ENCODE measurements at places on chromosomes 13 and 19.

- no peak for DNase-seq
Measured at GRCh38 chr13:100513987-100514670, 74.5 kb downstream of the GGACT start.

GRCh38 chr13:45101327-45102018, 18.8 kb upstream of the GTF2F2 start:
- no peak for DNase-seq

DNA sequence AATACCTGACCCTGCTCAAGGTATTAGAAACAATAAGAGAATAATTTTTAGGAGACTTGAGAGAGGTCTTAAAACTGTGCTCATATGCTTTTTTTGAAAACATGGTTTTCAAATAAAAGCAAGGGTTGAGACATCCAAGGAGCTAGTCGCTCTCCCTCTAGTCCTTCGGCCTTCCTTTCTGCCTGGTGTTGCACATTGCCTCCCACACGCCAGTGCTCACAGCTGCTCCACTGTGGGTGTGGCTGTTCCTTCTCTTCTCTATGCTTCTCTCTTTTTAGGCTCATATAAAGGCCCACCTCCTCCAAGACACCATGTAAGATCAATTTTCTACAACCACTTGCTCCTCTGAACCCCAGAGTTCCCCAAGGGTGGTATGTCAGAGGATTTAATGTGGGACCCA, 352.6 kb downstream of the ENOX1 start:
- no peak for DNase-seq

DNA sequence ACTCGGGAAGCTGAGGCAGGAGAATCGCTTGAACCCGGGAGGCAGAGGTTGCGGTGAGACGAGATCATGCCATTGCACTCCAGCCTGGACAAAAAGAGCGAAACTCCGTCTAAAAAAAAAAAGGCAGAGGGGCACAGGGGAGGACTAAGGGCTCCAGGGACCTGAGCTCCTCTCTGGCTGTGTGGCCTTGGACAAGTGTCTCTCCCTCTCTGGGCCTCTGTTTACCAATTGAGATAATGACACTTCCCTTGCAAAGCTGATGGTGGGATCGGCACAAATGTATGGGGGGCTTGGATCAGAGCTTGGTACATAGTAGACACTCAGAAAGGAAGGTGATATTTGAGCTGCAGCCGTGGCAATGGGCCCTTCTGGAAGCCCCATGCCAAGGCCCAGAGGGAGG, 11.4 kb upstream of the SPACA4 start:
- no peak for DNase-seq

DNA sequence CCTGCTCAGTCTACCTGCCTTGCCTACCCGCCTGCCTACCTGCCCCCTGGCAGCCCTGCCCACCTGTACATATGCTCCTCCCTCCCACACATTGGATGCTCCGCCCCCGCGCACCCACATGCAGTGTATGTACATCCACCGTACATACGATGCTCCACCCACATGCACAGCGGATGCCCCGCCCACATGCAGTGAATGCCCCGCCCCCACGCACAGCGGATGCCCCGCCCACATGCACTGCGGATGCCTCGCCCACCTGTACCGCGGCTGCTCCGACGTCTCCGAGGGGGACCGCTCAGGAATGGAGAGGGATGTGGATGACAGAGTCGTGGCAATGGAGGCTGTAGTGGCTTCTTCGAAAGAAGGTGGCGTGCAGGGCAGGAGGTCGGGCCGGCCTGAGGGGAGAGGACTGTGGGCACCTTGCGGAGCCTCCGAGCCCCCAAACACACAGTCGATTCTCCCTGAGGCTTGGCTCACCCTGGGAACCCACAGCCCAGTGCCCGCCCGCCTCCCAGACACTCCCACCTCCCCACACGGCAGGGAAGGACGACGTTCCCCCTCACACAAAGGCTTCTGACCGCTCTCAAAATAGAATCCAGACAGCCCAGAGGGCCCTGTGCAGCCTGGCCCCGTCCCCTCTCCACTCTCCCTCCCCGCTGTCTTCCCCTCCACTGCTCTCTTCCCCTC, 16.5 kb upstream of the CACTIN start:
- DNase-seq = peak; percentile 32

DNA sequence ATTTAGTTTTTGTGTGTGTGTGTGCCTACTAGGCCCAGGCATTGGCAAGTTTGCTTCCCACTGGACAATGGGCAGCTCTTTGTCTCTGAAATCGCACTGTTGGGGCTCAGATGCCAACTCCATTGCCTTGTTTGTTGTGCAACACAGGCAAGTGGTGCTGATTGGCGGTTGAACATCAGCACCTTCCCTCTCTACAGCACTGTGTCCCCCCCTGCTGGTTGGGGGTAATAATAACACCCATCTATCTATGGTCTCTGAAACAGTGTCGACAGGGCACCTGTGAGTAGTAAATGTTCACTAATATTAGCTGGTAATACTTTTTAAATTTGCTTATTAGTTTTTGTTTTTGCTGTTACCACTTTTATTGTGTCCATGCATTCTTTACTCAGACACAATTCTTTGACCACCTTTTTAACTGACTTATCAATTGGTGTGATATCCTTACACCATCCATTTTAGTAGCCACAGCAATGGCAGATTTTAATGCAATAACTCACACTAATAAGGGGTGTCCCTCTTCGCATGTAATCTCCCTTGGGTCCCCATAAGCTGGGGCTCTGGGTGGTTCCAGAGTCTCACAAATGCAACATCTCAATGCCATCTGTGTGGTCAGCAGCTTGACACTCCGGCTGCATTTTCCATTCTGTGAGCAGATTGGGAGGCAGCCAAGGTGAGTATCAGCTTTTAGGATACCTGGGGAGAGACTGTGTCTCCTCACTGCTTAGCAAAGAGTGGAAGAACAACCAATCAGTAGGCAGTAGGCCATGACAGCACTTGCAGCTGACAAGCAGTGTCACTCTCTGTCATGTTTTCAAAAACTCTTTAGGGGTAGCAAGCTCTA, 47.7 kb upstream of the UQCRFS1 start:
- peak; percentile 28 for DNase-seq

GRCh38 chr19:51391073-51391611, 751 bp upstream of the C19orf84 start:
- no peak for DNase-seq

DNA sequence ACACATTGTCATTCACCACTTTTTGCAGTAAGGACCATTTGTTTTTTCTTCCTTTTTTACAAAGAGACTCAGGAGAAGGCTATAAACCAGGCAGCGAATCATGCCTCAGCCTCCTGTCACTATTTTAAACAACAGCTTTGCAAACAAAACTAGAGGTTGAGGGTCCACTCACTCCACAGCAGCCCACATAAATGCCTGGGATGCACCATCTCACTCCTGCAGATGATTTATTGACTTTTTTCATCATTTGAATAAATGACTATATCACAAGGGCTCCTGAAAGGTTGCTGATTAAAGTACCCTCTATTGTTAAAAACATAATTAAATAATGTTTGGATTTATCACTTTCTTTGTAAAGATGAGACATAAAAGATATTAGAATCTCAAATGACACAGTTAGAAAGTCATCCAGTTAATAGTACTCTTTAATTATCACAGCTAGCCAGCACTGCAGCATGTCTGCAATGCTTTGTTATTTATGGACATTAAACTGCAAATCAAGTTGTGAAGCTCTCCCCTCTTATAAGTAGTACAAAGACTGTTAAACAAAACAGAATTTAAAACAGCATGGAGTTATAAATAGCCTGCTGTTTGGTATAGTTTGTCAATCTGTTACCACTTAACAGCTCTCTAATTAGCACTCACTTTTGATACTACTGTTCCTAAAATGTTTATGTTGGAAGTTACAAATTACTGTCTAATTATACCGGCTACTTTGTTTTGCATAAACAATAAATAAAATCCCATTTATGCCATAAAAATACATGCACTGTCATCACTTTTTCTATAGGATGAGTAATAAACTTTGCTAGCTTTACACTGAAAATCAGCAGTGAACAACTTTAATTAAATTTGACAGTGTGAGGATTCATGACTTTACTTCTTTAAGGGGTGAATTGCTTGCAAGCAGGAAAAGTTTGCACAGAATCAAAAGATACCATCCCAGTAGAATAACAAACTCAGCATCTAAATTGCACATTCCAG, 853.2 kb downstream of the UQCRFS1 start:
- DNase-seq = no peak

- DNase-seq = no peak
Measured at GRCh38 chr19:51337861-51338562, 3.9 kb downstream of the VSIG10L start.

- no peak for DNase-seq
Measured at GRCh38 chr19:29418201-29418600, 107.6 kb upstream of the VSTM2B start.

GRCh38 chr13:93964146-93964512, 515.4 kb downstream of the DCT start:
- DNase-seq = peak; percentile 27

GRCh38 chr19:494171-495080, 1.9 kb upstream of the MADCAM1 start:
- no peak for DNase-seq

- no peak for DNase-seq
Measured at GRCh38 chr19:12485571-12485970, 955 bp upstream of the ZNF709 start.

GRCh38 chr13:98878486-98879126, 99.3 kb downstream of the DOCK9 start:
- no peak for DNase-seq

DNA sequence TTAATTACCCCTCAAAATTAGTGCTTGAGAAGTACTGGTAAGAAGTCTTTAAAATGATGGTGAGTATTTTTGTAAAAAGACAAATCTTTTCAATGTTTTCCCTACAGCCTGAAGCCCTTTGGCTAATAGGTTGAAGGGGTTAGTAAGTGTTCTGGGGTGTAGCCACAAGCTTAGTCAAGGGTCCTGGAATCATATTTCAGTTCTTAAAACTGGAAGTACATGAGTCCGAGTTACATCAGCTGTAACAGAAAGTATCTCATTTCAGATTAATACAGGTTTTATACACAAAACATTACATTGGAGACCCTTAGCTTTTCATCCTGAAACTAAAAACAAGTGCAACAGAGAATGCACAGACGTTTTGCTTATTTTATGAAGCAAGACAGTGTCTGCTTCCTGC, 52.7 kb upstream of the TEX29 start:
- DNase-seq = peak; percentile 55

DNA sequence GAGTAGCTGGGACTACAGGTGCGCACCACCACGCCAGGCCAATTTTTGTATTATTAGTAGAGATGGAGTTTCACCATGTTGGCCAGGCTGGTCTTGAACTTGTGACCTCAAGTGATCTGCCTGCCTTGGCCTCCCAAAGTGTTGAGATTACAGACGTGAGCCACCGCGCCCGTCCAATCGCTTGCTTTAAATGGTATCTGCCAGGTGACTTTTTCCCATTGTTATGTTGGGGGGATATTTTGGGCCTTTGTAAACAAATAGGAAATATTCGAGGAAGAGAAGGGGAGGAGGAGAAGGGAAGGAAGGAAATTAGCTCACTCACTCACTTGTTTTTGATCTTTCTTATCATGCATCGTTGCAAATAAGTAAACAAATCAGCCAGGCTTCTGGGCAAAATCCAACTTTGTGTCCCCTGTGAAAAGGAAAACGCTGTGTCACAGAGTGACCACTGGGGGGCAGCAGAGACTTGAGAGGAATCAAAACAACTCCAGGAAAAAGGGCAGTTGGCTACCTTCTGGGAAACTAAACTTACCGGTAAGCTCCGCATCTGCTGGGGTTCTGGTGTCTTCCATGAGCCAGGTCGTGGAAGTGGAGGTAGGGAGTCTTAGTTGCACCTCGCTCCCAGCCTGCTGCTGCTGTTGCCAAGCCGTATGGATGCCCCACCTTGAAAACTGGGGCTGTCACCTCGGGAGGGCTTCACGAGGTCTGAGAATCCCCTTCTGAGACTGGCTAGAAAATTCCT, 9.3 kb upstream of the RANBP3 start:
- DNase-seq = peak; percentile 82

- DNase-seq = peak; percentile 18
Measured at GRCh38 chr19:40542202-40542859, 34.3 kb upstream of the SHKBP1 start.

GRCh38 chr13:66377569-66377968, 852.6 kb downstream of the PCDH9 start:
- no peak for DNase-seq

DNA sequence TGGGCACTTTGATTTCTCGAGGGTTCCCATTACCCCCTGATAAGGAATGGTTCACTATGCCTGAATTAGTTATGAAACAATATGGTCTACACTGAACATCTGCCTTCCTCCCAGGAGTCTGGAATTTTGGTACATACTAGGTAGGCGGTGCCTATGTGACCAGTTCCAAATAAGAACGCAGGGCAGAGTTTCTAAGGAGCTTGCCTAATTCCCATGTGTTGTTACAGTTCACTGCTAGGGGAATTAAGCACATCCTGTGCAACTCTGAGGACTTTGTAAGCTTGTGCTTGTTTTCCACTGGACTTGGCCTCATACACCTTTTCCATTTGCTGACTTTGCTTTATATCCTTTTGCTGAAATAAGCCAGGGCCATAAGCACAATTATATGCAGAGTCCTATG, 29.2 kb downstream of the RBM26 start:
- no peak for DNase-seq

- no peak for DNase-seq
Measured at GRCh38 chr13:57734306-57734705, 102.8 kb downstream of the PCDH17 start.

DNA sequence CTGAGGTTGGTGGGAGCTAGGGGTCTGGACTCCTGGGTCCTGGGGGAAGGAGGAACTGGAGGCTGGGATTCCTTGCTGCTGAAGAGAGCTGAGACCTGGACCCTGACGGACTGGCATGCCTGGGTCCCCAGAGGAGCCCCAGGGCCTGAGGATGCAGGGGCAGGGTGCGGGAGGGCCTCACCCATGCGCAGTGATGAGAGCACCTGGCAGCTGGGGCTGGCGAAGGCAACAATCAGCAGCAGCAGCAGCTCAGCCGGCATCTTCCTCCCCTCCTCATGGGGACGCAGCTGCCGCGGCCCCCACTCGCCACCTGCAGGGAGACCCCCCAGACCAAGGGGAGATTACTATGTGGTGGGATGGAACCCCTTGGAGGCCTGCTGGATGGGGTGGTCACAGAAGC, 4.5 kb downstream of the GRIK5 start:
- DNase-seq = no peak

DNA sequence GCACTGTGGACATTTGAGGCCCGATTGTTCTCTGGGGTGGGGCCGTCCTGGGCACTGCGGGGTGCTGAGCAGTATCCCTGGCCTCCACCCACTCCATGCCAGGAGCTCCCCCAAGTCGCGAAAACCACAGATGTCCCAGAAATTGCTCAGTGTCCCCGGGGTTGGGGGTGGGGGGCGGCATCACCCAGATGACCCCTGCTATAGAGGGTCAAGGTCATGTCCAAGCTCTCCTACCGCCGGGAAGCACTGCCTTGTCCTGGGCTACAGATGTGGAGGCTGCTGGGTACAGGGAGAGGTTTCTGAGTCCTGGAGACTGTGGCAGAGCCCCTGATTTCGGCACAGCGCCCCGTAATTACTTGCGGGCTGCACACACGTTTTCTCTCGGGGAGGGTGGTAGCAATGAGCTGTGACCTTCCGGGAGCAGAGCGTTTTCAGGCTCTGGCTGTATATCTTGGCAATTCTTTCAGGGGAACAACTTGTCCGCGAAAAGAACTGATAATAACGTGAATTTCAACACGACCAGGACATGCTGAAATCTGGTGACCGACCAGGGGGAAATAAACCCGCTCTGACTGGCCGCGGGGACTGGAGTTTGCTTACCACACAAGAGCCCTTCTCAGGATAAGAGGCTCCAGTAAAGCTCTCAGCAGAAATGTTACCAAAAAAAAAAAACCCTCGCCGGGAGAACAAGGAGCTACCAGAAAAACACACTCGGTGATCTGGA, 68.1 kb downstream of the GNG7 start:
- no peak for DNase-seq

- DNase-seq = no peak
Measured at GRCh38 chr13:99913167-99913566, 58.4 kb downstream of the ZIC5 start.

GRCh38 chr13:53092931-53093330, 64.3 kb downstream of the OLFM4 start:
- no peak for DNase-seq
